ENCODE measurements at places on chromosomes 7 and 10. TPM values are rescaled to one million over a fixed set of nuclear protein-coding genes. Genes with fewer than 3 reads are reported as not detected.

FOXI2 gene
- not detected for total RNA-seq

FZD8 gene
- 1.1 TPM for total RNA-seq

DHX32 gene
- 26.6 TPM for total RNA-seq

PAPOLB gene
- not detected for total RNA-seq

GRCh38 chr10:91024541-91024940 is 103.7 kb upstream of the ANKRD1 start:
- no peak for DNase-seq

DNA sequence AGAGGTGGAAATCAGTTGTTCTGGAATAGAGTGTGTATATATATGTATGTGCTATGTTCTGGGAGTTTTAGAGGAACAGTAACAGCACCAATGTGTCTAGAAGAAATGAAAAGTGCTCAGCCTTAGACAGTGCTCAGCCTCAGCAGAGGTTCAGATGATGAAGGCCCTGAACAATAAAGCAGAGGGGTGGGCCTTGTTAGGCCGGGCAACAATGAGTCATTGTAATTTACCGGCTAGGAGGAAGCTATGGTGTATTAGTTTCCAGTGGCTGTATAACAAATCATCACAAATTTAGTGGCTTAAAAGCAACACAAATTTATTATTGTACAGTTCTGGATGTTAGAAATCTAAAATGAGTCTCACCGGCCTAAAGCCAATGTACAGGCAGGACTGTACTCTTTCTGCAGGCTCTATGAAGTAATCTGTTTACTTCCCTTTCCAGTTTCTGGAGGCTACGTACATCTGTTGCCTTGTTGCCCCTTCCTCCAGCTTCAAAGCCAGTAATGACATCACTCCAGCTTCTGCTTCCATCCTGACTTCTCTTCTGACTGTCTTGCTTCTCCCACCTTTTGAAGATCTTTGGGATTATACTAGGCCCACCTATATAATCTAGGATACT is 84.6 kb downstream of the CH25H start:
- DNase-seq: peak; percentile 4

GRCh38 chr7:93475811-93476210 is 98.7 kb downstream of the CALCR start:
- DNase-seq: no peak

DNA sequence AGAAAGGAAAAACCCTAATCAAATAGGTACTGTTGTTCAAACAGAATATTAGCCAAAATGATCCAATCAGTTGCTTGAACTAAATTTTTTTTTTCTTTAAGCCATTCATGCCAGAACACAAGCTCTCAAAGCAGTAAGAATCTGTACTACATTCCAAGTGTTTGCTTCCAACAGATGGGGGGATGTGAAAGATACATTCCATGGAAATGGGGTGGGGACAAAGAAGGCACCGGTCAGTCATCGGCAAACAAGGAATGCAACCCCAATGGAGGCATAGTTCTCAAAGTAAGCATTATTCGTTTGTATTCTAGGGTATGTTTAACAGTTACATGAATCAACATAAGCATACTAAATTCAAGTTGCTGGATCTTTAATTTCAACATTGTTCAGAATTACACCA is 32.5 kb downstream of the C10orf143 start:
- DNase-seq: no peak

DNA sequence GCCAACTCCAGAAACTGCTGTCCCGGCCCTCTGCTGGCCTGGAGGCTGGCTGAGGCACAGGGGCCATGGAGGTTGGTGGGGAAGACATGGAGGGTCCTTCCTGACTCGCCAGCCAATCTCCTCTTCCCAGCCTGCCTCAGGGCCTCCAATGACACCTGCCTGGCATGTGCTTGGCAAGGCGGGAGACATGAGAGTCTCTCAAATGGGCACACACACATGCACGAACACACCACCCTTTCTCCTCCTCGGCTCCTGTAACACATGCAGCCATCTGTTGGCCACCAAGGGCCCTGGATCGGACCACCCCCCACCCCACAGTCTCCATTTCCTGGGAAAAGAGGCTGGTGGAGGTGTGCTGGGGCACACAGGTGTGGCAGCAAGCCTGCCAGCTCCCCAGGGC is 56.4 kb downstream of the YKT6 start:
- no peak for DNase-seq

- DNase-seq: no peak
These were observed 31.3 kb downstream of the ZNF783 start for GRCh38 chr7:149293338-149293737.

DNA sequence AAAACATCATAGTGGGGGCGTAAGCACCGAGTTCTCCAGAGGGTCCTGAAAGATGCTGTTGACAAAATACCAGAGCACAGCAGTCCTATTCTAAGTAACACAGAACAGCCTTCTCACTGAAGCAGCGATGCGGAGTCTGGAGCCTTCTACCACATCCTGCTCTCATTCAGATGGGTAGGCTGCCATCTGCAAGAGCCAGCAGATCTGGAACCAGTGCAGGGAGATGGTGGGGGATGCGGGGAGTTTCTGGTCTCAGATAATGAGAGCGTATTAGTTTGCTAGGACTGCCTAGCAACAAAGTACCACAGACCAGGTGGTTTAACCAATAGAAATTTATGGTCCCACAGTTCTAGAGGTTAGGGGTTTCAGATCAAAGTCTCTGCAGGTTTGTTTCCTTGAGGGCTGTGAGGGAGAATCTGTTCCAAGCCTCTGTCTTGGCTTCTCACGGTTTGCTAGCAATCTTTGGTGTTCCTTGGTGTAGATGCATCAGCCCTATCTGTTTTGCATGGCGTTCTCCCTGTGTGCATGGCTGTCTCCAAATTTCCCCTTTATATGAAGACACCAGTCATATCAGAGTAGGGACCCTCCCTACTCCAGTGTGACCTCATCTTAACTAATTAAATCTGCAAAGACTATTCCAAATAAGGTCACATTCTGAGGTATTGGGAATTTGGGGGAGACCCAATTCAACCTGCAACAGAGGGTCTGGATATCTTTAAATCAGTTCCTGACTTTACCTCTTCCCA is 52.0 kb upstream of the STEAP1B start:
- no peak for DNase-seq

DNA sequence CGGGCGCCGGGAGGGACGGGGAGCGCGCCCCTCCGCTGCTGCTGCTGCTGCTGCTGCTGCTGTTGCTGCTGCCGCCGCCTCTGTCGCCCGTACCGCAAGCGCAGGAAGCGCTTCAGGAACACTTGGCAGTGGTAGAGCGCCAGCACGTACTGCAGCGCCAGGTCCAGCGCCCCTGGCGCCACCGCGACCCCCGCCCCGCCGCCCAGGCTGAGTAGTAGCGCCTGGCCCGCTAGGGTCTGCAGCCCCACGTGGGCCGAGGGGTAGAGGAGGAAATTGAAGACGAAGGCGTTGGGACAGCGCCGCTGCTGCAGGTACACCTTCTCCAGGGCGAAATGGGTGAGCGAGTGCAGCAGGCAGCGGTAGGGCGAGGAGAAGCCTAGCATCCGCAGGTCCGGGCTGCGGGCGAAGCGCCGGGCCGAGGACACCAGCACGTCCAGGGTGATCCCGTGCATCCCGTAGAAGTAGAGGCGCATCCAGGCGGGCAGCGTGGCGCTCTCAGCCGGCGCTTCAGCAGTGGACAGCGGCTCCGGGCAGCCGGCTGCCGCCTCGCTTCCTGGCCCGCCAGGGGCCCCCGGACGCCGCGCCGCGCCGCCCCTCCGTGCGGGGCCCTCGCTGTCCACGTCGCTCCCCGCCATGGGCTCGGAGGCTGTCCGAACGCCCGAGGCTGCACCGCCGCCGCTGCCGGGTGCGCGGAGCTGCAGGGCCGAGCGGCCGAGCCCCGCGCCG is at the start of gene TMEM229A:
Gene TMEM229A, minus strand, starts transcription at position 699 of the 726 bp plus-strand sequence. Its CDS starts 64 bp downstream, at position 635.
- DNase-seq: peak; percentile 65

Measured in HT-29 (cell line).